ENCODE measurements at places on chromosomes 6 and 20.

DNA sequence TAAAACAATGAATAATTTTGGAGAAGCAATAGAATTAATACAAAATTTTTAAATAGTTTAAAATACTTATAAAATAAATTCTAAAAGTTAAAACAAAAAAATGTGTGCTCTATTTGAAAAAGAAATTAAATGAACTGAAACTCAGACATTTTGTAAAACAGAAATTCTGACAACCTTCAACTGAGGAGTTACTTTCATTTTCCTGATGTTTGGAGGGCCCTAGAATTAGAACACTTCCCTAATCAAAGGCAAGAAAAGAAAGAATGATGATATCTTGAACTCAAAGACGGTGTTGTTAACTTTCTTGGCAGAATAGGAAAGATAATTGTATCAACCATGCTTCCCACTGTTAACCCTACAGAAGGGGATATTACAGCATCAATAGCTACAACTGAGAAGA, 27.9 kb downstream of the SNX14 start:
- DNase-seq, result no peak

DNA sequence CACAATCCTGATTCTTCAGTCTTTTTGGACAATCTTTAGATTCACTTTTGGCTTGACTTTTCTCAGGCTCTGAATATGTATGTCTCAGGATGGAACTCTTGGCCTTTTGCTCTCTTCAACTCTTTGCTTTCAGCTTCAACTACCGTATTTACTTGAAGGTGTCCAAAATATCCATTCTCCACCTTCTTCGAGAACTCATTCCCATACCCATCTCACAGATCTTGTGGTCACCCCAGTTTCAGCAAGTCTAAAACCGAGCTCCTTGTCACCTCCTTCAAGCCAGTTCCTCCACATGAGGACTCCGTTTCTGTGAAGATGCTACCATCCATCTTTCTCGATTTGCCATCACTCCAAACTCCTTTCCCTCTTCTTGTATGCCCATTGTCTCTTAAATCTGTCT, 2.0 kb upstream of the MMP24 start:
- DNase-seq, result no peak

DNA sequence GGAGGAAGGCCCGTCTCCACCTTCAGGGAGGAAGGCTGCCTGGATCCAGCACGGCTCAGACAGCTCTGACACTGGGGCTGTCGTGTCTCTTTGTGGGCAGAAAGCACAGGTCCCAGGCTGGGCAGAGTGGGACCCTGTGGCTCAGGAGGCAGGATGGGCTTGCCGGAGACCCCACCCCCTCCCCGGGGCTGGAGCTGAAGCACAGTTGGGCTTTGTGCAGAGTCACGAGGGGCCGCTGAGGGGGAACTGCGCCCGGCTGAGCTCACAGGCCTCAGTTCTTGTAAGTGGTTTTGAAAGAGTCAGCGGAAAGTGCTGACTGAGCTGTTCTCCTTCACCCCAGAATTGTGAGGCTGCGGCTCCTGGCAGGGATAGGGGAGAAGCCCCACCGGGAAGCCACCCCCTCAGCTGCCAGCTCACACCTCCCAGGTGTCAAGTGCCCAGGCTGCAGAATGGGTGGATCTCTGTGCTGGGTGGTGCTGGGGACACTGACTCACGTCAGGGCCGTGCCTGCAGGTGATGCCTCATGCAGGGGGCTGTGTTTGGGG, 145.5 kb upstream of the RNF24 start:
- no peak for DNase-seq

- DNase-seq, result no peak
Measured at GRCh38 chr6:119612911-119613381, 263.4 kb upstream of the MAN1A1 start.

DNA sequence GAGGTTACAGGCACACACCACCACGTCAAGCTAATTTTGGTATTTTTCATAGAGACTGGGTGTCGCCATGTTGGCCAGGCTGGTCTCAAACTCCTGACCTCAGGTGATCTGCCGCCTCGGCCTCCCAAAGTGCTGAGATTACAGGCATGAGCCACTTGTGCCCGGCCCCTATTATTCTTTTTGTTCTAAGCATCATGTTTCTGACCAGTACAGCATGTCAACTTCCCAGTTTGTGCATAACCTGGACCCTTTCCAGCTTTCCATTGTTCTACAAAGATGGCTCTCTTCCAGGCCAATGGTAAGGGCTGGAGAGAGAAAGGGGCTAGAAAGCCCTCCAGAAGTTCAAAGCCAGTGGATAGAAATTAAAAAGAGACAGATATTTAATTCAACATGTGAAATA, 91.3 kb upstream of the TNFAIP3 start:
- DNase-seq, result no peak

DNA sequence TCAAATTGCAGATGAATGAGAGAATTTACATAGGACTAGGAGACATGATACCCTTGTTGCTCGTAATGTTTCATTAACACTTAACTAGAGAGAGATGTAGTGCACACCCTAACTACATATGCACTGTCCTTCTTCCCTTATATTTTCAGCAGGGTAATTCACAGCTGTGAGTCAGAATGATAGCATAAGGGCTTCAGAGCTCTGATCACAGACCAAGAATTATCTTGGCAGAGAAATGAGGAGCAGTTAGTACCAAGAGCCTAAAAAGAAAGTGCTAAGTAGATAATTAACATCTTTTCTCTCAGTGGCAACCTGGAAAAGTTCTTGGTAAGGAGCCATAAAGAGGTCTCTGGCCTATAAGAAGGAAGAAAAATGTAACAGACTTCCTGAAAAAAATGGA, 35.8 kb downstream of the GRIK2 start:
- DNase-seq, result no peak

- peak; percentile 13 for DNase-seq
Measured at GRCh38 chr6:52574709-52575501, 2.0 kb downstream of the TRAM2 start.

- DNase-seq, result no peak
Measured at GRCh38 chr6:85111481-85112011, 338.3 kb upstream of the NT5E start.

All from stimulated activated CD4-positive, alpha-beta T cell treated with anti-CD3 and anti-CD28 coated beads, Interleukin-15, amount 100 ng/mL, for 1 hour (primary cell).